Fibroblast of pulmonary artery (primary cell): ENCODE measurements at places on chromosomes 5 and 9.

GRCh38 chr9:22913518-22913917, 466.9 kb downstream of the DMRTA1 start:
- DNase-seq = no peak

DNA sequence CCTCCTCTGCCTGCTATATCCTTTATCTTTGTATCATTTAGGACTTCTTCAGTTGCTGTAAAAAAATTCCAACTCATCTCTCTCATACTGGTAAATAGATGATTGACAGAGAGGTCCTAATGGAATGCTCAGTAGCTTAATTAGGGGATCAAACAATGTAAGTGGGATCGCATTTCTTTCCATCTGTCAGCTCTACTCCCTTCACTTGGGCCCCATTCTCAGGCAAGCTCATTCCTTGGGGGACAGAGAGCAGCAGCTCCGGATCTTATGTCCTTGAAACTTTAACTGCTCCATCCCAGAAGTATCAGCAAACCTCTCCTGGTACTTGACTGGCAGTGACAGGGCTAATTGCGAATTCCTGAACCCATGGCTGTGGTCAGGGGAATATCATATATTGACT, 146.7 kb downstream of the YTHDC2 start:
- no peak for DNase-seq

GRCh38 chr9:123335193-123335985, 20.6 kb upstream of the CRB2 start:
- peak; percentile 63 for DNase-seq

DNA sequence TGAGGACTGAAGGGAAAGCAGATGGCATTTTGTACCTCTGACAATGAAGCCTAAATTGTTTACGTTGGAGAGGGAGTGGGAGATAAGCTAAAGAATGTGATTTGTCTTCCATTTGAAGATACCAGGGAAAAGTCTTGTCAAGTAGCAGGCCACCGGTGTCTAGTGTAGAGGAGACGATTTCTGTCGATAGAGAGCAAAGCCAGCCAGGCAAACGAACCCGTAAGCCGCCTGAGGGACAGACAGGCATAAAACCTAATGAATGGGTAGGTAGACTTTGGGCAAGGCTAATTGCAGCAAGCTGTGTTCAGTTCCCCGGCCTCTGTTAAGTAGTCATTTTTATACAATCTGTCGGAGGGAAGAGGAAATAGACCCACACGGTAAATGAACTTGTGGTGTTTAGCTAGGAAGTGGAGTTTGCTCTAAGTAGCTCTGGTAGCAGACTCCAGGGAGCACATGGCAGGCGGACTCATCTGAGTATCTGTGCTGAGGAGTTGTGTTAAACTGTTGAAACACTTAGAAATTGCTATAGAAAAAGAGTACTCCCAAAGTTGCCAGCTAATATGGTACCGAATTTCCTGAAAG, 28.8 kb downstream of the SMARCA2 start:
- no peak for DNase-seq

GRCh38 chr9:104232781-104233341, 138.8 kb downstream of the SMC2 start:
- peak; percentile 81 for DNase-seq

- DNase-seq = no peak
Measured at GRCh38 chr5:144169904-144170275, 569 bp downstream of the YIPF5 start.

DNA sequence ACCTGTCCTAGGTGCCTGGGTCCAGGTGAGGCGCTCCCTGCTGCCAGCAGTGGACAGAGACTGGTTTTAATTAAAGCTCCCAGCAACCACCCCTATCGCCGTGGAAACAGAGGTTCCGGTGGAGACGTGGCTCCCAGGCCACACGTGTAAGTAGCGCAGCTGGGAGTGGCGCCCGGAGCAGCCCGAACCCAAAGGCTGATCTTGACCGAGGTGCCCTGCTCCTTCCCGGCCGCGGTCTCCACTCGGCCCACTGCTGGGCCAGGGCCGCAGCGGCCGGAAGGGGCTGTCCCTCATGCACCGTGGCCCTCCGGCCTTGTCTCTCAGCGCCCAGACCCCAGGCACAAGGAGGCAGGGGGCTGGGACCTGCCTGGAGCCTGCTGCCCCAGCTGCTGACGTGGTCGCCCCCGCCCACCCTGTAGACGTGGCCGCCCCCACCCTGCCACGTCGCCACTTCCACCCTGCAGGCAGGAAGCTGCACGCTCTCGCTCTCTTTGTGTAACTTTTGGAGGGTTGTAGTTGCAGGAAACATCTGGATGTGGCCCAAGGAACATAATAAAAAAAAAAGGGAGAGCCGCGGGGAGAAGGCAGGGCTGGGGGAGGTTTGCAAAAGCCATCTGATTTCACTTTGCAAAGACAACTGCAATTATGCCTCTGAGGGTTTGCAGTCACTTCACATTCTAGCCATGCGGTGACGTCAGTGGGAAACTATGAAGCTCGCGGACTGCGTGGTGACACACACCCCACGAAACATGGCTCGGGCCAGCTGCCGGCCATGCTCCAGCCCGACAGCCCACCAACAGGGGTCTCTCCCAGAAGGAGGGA, 129.9 kb downstream of the RXRA start:
- DNase-seq = peak; percentile 98

- DNase-seq = peak; percentile 73
Measured at GRCh38 chr5:146340260-146341081, 1.8 kb downstream of the POU4F3 start.

DNA sequence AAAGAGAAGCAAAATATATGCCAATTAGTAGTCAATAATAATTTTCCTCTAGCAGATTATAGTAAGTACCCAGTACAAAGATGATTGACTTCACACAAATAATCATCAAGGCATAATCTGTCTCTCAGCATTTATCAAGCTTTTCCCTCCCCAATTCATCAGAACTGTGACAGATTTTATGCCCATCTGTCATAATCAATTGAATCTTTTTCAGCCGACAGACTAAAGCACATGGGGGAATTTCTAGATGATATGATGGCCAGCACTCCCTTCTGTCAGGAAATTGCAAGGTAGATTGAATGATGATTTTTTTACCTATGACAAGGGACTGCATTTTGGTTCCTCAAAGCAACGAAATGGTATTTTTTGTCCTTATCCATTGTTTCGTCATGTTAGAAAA, 227.1 kb upstream of the CYLC2 start:
- no peak for DNase-seq

GRCh38 chr5:35050541-35051126, 2.9 kb upstream of the AGXT2 start:
- DNase-seq = no peak

DNA sequence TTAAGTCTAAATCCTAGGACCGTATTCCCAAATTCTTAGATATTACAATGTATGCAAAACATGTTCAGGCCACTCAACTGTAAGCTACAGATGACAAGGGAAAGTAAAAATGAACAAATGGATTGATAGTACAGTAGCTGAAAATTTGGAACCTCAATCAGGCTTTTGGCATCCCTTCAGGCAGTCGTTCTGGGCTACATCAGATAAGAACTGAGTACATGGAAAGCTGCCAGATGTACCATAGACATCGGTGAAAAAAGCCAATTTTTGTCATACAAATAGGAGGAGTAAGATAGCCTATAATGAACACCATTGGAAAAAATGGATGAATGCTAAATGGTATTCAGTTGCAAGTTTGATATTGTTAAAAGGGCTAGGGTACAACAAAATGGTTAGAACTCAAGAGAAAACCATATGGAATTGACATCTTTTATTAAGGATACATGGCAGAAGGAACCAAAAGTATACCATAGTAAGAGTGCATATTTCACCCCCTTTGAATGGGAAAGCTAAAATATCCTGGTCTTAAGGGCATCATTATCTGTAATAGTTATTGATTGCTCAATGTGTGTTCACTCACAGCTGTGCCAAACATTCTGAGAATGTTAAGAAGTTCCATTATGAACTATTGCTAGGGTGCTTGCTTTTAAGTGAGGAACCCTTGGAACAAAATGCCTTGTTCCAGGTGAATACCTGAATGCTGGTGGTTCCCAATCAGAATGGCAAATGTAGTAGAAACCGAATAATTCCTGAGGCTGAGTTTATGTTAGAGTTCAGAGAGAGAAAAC, 86.4 kb downstream of the NR3C1 start:
- DNase-seq = peak; percentile 53

GRCh38 chr5:179978792-179979191, 71.1 kb upstream of the TBC1D9B start:
- DNase-seq = no peak

GRCh38 chr5:159564031-159564430, 233.7 kb upstream of the IL12B start:
- no peak for DNase-seq

DNA sequence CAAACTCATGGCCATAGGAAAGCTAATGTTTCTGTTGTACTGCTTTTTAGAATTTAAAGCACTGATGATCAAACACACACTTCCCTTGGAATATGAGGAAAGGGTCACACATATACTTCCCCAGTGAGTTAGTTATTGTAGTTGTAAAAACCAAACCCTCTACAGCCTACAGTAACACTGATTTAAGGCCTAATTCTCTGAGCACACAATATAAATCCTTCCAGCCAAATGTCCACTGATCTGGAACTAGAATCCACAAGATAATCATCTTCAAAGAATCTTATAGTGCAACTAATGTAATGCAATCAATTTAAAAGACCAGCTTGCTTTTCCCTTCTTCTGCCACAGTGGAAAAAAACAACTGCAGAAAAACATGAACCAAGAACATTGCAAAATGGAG, 219.3 kb downstream of the CAAP1 start:
- no peak for DNase-seq

DNA sequence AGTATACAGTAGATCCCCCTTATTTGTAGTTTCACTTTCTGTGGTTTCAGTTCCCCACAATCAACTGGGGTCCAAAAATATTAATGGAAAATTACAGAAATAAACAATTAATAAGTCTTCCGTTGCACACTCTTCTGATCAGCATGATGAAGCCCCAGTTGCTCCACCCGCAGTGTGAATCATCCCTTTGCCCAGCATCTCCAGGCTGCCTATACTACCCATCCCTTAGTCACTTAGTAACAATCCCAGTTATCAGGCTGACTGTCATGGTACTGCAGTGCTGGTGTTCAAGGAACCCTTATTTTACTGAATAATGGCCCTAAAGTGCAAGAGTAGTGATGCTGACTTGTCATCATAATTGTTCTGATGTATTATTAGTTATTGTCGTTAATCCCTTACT, 28.9 kb downstream of the SHC3 start:
- DNase-seq = peak; percentile 61

- no peak for DNase-seq
Measured at GRCh38 chr9:88976890-88977257, 14.4 kb upstream of the S1PR3 start.

DNA sequence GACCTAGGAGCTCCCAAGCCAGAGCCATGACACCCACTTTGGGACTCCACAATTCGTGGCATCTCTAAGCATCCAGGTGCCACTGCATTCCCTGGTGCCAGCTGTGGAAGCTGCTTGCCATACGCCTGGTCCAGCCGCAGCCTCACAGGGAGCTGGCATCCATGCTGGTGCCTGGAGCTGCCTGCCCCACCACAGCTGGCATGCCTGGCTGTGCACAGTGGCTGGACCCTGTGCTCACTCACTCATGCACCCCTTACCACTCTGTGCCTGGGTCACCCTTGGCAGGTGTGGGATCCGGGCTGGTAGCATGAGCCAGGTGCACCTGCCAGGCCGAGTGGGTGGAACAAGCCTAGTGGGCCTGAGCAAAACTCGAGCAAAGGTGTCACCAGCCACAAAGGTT, 90.1 kb downstream of the CAVIN4 start:
- no peak for DNase-seq

DNA sequence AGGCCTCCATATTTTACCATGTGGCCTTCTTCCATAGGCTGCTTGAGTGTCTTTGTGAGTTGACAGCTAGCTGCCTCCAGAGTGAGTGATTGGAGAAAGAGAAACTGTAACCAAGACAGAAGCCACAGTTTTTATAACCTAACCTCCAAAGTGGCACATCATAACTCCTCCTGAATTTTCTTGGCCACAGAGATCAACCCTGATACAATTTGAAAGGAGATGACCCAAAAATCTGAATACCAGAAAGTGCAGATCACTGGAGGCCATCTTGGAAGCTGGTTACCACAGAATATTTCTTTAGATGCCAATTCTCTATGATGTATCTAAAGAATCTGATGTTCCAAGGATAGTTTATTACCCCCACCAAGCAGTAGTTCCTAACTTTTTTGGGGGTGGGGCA, 254.3 kb upstream of the PDE4D start:
- no peak for DNase-seq

GRCh38 chr5:31435730-31436129, 96.2 kb downstream of the DROSHA start:
- no peak for DNase-seq

- peak; percentile 55 for DNase-seq
Measured at GRCh38 chr9:18905028-18905882, 127.8 kb downstream of the SAXO1 start.

DNA sequence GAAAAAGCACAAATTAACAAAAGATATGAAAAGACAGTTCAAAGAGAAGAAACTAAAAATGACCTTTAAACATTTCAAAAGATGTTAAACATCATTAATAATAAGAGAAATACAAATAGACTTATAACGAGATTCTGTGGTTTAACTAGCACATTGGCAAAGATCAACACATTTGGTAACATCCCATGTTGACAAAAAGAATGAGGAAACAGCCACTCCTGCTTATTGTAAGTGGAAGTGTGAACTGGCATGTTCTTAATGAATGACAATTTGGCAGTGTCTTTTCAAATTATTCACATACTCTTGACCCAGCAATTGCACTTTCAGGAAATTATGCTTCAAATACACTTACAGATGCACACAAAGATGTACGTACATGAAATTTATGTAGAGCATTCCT, 176.3 kb downstream of the TLE1 start:
- DNase-seq = no peak
